T1000 (cell line): ENCODE measurements at places on chromosomes 3 and 15.

DNA sequence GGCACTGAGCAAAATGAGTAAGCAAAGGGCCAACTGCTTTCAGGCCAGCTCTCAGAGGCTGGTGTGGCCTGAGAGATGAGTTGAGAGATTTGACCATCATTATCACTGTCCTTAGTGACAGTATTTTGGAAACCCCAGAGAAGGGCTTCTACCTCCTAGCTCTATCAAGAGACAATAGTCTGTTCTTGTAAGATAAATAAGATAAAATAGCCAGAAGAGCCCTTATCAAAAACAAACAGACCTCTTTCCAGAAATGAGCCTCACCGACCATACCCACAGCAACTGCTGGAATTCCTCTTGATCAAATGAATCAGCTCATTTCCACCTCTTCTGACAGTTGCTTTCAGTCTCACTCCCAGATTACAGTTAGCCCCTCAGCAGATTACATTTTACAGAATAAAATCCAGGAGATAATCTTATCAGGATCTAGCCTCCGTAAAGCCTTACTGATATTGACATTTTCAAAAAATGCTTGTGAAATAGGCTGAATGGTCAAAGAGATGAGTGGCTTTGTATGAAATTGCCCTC lies 4.5 kb downstream of the HDC start:
- no peak for DNase-seq

DNA sequence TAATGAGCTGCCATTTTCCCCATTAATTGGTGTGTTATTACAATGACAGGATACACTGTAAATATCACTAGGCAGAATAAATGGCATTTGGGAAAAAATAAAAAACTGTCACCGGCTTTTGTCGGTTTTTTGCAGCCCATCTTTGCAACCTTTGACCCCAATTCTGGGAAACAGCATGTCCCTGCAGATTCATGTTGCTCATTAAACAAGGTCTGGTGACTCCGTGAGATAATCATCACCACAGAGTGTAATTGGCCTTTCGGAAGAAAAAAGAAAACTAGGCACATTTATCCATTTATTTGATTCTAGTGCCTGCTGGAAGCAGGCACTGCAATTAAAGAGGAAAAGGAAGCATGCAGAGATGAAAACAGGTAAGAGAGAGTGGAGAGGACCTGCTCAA lies 64.5 kb downstream of the TRAT1 start:
- no peak for DNase-seq

DNA sequence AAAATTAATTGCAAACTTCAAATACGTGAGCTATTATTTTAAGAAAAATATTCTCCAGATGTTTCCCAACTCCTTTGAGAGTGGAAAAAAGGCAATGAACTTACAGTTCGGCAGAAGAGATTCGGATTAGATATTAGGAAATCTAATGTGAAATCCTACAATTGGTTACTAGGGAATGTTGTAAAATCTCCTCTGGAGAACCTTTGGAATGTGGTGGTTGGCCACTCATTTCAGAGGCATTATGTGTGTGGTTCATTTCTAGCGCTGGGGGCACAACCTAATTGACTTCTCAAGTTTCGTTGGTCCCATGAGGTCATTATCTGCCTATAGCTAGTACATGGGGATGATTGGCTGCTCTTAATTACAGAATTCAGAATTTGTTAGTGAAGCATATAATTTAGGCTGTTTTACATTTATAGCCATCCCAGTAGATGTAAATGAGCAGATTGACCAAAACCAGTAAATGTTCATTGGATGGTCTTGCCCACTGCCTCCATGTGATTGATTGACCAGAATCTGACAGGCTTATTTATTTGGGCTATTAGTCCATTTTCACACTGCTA lies 34.6 kb upstream of the CMSS1 start:
- DNase-seq = peak; percentile 69

- no peak for DNase-seq
These were observed 17.0 kb downstream of the CX3CR1 start for GRCh38 chr3:39262846-39263245.

- DNase-seq = no peak
These were observed 124.5 kb upstream of the PLXNA1 start for GRCh38 chr3:126858401-126858800.

- no peak for DNase-seq
These were observed 216.3 kb downstream of the RPLP1 start for GRCh38 chr15:69668963-69669362.

DNA sequence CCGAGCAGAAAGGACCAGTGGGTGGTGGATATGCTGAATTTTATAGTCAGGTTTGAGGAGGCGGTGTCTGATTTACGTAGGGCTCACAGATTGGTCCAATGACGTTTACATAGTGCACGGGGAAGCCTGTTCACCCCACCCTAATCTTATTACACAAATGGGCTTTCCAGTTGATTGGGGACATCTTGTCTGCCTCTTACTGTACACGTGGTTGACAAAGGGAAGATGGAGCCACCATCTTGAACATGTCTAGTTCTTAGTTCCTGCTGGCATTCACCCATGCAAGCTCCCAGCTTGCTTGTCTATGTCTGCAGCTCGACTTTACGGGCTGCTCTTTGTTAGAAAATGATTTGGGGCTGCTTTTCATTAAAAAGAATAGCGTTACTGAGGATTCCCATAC lies 332.0 kb upstream of the SLCO3A1 start:
- no peak for DNase-seq

DNA sequence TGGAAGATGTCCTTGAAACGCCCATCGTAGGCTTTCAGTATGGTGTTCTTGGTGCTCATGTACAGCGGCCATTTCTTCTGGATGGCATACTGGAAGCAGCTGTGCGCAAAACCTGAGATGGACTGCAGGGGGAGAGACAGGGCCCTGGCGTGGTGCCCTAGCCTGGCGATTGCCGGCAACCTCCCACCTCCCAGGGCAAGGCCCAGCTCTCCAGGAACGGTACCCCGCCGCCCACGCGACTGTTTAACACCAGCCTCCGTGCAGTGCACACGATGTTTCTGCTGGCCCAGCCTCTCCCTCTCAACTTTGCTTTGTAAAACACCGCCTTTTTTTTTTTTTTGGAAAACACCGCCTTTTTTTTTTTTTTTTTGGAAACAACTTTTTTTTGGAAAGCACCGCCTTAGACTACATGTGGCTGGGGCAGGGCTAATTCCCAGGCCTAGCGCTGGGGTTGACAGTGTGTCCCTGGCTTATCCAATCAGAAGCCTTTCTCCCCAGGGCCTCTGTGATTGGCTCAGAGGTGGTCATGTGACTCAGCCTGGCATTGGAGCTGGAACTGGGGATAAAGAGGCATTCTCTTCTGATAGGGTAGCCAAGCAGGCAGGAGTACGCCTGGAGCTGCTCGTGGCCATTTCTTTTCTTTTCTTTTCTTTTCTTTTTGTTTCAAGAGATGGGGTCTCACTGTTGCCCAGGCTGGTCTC lies 14.7 kb downstream of the IDH2 start:
- DNase-seq = no peak
